Lower lobe of right lung (tissue), 2 donors: ENCODE measurements at places on chromosomes 16 and 17. TPM values are rescaled to one million over a fixed set of nuclear protein-coding genes. Genes with fewer than 3 reads are reported as not detected.

Gene PLXDC1
- total RNA-seq, result 19.5 TPM

Gene BCO1
- 0.74 TPM for total RNA-seq

Gene AKAP10
- 38.1 TPM for total RNA-seq

DNA sequence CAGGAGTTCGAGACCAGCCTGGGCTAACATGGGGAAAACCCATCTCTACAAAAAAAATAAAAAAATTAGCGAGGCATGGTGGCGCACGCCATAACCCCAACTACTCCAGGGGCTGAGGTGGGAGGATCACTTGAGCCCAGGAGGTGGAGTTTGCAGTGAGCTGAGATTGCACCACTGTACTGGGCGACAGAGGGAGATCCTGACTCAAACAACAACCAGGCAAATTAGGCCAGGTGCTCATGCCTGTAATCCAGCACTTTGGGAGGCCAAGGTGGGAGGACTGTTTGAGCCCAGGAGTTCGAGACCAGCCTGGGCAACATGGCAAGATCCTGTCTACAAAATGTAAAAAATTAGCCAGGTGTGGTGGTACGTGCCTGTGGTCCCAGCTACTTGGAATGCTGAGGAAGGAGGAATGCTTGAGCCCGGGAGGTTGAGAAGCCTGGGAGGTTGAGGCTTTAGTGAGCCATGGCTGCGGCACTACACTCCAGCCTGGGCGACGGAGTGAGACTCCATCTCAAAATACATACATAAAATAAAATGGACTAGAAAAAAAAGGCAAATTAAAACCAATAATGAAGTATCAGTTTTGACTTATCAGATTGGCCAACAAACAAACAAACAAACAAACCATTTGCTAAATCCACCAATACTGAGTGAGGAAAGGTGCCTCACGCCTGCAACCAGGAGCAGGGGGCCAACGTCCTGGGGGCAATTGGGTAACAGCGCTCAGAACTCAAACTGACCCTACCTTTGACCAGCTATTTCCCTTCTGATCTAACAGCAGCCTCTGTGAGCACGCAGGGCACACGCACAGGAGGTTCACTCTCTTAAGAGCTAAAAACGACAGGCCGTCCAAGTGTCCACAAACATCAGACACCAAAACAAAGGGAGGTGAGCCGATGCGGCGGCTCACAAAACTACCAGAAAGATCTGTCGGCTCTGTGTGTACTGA, 19.4 kb upstream of the FASN start:
- no peak for DNase-seq

GRCh38 chr16:330741-331140, 21.8 kb downstream of the AXIN1 start:
- DNase-seq, result no peak

- peak; percentile 31 for DNase-seq
Measured at GRCh38 chr16:50671644-50672260, 9.4 kb downstream of the SNX20 start.

DNA sequence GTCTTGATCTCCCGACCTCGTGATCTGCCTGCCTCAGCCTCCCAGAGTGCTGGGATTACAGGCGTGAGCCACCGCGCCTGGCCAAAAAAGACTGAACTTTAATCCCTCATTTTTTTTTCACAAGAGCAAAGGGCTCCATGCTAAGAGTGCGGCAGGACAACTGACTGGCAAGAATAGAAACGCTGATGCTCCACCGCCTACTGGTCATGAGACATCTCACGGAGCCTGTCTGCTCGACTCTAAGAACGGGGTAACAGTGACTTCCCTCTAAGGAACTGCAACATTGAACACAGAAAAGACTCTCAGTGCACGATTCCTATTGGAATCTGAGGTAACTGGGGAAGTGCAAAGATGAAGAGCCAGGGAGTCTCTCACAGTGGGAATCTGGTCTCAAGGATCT, 23.9 kb downstream of the HIGD1B start:
- no peak for DNase-seq
